Heart right ventricle (tissue), 16 donors: ENCODE measurements at places on chromosomes 5 and 9. TPM values are rescaled to one million over a fixed set of nuclear protein-coding genes. Genes with fewer than 3 reads are reported as not detected.

The ISCA1 gene
- total RNA-seq, result 63.2 TPM

The EPB41L4B gene
- 7.5 TPM for total RNA-seq

- DNase-seq, result no peak
Observed at GRCh38 chr9:128081056-128081455, 13.0 kb downstream of the SLC25A25 start.

The PPP2R2B gene
- total RNA-seq, result 1.8 TPM

The ENG gene
- 145 TPM for total RNA-seq

The AK8 gene
- total RNA-seq, result 0.46 TPM

- DNase-seq, result no peak
Observed at GRCh38 chr5:163498886-163499285, 6.5 kb upstream of the MAT2B start.

The ADAMTS16 gene
- not detected for total RNA-seq

DNA sequence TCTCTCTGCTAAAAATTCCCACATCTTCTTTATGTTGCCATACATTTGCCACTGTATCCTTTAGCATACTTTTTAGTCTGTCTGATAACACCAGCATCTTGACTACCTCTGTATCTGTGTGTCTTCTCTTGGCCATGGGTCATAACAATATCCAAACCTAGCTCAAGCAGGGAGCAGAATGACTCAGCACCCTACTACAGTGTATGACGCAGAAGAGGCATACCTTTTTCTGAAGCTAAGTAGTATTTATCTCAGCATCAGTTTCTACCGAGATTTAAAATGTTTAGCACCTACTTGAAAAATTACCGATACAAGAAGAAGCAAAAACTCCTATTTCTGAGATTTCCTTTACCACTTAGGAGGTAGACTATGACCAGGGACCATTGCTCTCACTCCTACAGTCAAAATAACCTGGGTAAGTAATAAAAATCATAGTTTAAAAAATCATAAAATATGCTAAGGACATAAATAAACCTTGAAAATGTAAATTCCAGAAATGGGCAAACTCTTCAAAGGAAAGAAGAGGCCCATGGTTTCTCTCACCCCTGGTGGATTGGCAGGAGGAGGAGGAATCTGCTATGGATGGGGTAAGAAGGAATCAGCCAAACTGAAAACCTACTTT is 286.5 kb downstream of the MAST4 start:
- no peak for DNase-seq

DNA sequence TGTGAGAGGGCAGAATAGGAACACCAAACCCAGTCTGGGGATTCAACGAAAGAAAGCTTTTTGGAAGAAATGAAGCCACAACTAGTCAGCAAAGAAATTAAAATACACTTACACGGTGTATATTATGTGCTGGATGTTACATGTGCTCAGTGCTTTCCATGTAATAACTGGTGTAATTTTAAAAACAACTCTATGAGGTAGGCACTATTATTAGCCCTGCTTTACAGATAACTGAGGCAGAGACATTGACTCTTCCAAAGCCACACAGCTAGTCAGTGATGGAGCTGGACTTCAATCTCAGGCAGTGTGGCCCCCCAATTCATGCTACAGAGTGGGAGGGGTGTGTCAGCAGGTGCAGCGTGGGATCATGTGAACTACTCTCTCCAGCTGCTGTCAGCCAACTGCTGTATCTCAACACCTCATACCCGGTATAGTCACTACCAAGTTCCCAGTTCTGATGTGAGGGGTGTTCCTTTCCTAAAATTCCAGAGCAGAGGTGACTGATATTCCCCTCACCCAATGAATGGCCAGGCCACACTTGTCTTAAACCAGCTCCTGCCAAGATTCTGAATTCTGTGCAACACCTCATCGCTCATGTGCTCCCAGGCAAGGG is 33.8 kb upstream of the TJP2 start:
- DNase-seq, result no peak

The GPRIN1 gene
- total RNA-seq, result 0.69 TPM

DNA sequence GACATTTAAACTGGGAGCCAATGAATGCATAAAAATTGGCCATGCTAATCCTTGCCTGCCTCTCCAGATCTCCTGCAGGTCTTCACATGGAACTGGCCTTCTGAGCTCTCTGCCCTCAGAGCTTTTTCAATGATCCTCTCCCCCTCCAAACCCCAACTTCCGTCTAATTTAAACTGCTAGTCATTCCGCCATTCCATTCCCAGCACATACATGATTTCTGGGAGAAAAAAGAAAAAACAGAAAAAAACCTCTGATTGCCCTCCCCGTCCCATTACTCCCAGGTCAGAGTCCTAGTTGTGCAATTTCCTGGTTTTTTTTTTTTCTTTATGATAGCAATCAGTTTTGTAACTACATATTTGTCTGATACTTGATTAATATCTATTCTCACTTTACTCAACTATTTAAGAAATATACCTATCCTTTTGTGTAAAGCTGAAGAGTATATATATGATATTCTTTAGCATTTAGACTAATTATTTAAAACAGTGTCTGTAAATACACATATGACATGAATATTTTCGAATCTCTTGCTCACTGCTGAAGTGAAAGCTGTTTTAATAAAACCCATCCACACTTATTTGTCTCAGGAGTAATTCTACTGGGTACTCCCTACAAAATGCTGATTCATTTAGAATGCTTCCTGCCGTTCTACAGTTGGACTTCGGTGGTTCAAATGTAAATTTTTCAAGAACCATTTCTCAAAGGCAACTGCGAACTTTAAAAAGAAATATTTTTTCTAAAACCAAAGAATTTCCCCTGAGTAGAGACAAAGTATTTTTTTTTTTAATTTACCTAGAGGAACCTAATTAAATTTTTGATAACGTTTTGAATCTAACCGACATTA is 1.6 kb downstream of the HINT1 start:
- DNase-seq, result no peak

DNA sequence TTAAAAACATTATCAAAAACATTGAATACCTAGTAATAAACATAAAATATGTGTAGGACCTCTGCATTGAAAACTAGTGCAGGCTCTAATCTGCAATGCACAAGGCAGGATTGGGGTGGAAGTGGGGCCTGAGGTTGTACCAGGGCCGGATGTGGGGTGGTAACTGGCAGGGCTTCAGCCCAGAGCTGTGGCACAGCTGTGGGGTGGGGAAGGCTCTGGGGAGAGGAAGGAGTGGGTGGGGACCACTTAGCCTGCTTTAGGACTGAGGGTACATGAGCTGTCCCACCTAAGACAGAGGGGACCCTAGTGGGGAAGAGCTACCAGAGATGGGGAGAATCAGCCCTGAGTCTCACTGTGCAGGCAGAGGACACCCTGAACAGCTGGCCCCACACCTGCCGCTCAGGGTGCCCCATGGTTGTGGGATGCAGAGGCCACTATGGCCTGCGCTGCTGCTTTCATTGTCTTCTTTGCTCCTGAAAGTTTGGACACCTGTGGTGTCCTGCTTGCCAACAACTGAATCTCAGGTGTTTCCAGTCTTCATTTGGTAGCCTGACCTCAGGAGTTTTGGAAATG is 311.4 kb downstream of the TLE4 start:
- peak; percentile 17 for DNase-seq

- no peak for DNase-seq
Observed at GRCh38 chr9:133614678-133615077, 5.5 kb upstream of the FAM163B start.

DNA sequence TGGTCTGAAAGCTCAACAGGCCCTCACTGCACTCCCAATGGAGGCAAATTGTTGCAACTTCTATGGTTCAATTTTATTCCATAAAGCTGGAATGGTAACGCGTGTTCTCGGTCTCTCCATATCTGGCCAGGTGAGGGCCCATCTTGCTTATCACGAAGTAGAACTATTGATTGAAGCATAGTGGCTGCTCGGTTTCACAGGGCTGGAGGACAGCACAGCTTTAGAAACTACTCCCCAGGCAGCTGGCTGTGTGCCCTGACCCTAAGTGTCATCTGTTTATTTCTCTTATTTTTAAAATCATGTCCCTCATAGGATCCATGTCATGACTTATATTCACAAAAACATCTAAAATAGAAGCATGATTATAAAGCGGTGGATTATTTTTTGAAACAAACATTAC is 223.4 kb downstream of the NPR3 start:
- peak; percentile 13 for DNase-seq

GRCh38 chr9:72168075-72168474 is 18.8 kb downstream of the GDA start:
- no peak for DNase-seq

The KLF4 gene
- 31.3 TPM for total RNA-seq

The RLN2 gene
- 0.55 TPM for total RNA-seq

DNA sequence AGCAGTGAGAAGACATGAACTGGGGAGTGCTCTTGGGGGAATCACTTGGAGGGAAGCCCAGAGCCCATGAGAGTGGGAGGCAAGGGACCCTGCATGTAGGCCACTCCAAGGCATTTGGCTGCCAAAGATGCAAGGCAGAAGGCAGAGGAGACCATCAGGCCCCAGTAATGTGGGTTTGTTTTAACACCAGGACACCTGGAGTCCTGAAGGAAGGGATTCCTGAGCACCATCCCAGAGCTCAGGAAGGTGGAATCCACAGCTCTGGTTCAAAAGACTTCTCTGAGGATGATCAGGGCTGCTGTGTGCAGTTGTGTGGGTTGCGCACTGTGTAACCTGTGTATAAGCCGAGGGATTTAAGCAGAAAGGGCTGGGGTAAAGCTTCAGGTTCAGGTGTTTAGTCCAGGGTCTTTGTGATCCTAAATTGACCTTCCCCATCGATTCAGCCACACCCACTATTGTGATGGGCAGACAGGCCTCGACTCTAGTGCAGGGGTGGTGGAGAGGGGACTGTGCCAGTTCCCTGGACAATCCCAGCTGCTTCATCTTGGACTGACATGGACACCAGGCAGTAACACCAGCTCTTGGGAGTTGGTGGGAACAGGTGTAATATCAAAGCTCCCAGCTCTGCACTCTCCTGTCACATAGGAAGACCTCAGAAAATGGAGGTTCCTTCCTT is 11.0 kb downstream of the B4GALT7 start:
- no peak for DNase-seq

- no peak for DNase-seq
Observed at GRCh38 chr5:127580731-127581130, 63.3 kb downstream of the PRRC1 start.

GRCh38 chr5:131637694-131638093 is 2.7 kb upstream of the RAPGEF6 start:
- no peak for DNase-seq

The GABRA6 gene
- total RNA-seq, result not detected

GRCh38 chr5:1449081-1449630 is 3.9 kb upstream of the SLC6A3 start:
- no peak for DNase-seq

The PCDHGA2 gene
- 7.0 TPM for total RNA-seq

GRCh38 chr5:110916381-110917049 is 155.0 kb upstream of the TSLP start:
- DNase-seq, result no peak

GRCh38 chr5:157290981-157291711 is 25.2 kb downstream of the CYFIP2 start:
- no peak for DNase-seq

The SPINK7 gene
- not detected for total RNA-seq

- no peak for DNase-seq
Observed at GRCh38 chr5:53422539-53422938, 57.9 kb upstream of the FST start.

- no peak for DNase-seq
Observed at GRCh38 chr5:169106911-169107706, 193.8 kb downstream of the SLIT3 start.

DNA sequence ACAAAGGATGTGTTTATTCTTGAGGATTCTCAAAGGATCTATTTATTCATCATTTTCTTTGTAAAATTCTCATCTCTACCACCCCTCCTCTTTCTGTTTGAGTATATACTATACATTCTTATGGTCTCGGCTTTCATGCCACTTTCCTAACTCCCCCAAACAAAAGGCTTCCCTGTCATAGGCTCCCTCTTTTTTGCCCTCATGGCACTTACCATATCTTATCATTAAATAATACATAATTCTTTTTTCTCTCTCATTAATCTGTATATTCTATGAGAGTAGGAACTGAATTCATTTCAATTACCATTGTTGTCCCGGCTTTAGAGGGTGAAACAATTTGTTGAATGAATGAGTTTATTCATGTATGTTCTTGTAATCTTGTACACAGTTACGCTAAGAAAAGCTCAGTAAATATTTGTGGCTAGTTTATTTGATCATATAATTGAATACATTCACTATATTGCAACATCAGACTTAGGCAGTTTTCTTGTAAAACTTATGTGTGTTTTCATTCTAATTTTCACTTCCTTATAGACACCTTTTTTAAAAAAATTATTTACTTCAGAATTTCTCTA is 254.6 kb downstream of the EDIL3 start:
- DNase-seq, result no peak

The KCNN2 gene
- total RNA-seq, result 5.0 TPM

GRCh38 chr5:94793113-94793815 is 174.8 kb downstream of the SLF1 start:
- DNase-seq, result no peak

DNA sequence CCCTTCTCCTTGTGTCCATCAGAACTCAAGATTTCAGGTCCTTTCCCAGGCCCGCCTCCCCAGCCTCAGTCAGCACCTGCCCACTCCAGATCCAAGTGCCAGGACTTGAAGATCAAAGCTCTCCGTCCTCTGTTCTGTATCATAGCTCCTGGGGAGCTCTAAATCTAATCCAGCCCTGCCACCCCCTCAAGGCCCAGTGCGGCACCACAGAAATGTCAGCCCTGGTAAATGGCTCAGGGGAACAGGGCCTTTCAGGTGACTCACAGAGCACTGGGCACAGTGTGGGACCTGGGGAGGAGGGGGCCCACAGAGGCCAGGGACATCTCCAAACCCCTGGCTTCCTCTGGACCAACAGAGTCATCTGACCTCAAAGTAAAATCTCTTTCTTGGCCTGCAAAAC is 6.0 kb downstream of the CSF2 start:
- no peak for DNase-seq

The C9orf50 gene
- not detected for total RNA-seq

The TAF11L4 gene
- not detected for total RNA-seq

The PRR7 gene
- 0.97 TPM for total RNA-seq

The CENPK gene
- 1.4 TPM for total RNA-seq

DNA sequence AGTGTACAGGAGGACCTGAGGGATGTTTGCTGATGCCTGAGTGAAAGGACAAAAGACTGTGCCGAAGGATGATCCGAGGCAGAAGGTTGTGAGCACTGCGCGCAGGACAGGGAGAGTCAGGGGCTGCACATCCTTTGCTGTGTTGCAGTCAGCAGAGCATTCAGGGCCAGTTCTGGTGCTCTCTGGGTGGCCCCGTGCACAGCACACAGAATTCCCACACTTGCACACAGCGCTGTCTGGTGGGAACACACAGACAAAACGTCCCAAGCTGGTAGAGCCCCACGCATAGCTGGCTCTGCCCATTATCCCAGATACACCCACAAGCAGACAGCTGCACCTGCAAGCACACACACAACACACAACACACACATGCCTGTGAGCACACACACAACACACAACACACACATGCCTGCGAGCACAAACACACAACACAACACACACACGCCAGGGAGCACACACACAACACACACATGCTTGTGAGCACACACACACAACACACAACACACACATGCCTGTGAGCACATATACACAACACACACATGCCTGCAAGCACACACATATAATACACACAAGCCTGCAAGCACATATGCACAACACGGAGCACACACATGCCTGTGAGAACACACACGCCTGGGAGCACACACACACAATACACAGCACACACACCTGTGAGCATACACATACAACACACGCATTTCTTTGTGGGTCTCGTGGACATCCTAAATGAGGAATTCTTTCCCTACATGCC is 74.4 kb downstream of the FGF18 start:
- DNase-seq, result no peak
